ENCODE measurements at places on chromosomes 5 and 9. TPM values are rescaled to one million over a fixed set of nuclear protein-coding genes. Genes with fewer than 3 reads are reported as not detected.
A peak's percentile ranks its signal among the peaks of the same experiment; 100 is the strongest.

DNA sequence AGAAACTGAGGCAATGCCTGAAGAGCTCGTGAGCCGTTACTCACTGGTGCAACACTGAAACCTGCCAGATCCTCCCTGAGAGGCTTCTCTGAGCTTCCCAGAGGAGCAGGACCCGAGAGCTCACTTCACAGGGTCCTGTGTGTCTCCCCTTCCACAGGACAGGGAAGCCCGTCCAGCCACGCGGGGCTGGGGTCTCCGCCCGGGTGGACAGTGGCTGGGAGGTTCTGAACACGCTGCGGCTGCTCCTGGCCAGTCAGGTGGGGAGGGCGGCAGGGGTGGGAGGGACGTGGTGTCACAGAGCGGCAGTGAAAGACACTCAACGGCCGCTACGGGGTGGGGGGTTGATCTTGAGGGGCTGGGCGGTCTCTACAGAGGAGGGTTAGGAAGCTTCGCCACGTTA is 290 bp upstream of the ZDHHC11 start:
- no peak for DNase-seq

GRCh38 chr5:123035360-123035917 is 1.1 kb downstream of the PPIC start:
- DNase-seq = peak; percentile 50

GRCh38 chr5:177325868-177326381 is 14.2 kb upstream of the MXD3 start:
- DNase-seq = no peak

The SMIM32 gene
- not detected for total RNA-seq

DNA sequence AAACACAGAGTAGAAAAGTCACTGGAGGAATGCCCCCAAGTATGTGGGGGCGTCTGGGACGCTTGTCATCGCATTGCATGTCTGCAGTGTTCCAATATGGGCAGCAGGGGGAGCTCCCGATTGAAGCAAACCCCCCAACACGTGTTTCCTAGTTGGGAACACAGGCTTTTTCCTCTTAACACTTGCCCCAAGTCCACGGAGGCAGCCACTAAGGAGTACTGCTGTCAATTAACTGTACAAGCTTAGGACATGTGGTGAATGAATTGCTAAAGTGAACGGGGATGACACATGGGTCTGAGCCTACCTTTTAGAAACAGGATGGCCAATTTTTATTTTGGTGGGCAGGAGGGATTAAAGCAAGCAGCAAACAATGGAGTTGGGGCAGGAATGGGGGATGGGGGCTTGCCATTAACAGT is 2.2 kb downstream of the GABRB2 start:
- DNase-seq = no peak

The ZNF79 gene
- 18.9 TPM for total RNA-seq

DNA sequence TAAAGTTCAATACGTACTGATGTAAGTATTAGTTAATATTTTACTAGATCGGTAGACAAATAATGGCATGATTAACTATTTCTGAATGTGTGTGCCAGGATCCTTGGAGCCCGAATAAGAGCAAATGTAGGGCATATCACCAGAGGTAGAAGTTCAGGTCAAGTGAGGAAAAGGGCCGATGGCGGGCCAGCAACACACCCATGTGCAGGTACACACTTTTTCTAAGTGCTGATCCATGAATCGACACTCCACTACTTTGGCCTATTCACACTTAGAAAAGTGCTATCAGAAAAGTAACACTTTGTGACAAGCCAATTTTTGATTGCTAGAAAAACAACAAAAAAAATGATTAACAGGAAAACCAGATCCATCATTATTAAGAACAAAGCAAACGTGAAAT is 150.3 kb downstream of the AUH start:
- DNase-seq = no peak

DNA sequence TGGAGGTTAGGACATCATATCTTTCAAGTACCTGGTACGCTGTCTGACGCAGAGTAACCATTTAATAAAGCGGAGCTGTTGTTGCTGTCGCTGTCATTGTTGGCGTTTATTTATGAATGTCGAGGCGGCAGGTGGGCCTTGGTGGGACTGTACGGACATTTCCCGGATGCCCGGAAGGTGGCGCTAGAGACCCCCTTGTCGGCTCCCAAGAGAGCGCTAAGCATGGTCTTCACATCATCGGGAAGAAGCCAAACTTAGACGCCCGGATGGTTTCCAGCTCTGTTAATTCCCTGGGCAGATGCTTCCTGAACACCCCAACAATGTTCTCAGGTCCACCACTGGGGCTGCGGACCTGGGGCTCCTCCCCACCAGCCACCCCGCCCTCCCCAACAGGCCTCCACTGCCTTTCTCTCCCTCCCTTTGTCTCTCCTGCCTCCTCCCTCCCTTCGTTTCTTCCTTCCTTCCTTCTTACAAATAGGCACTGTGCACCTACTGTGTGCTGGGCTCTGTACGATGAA is 54.1 kb downstream of the DUSP1 start:
- peak; percentile 80 for DNase-seq

- DNase-seq = no peak
Measured at GRCh38 chr9:115651461-115651860, 502.1 kb upstream of the PAPPA start.

The MYOT gene
- not detected for total RNA-seq

- DNase-seq = no peak
Measured at GRCh38 chr5:105684799-105685198, 1985.9 kb downstream of the EFNA5 start.

- DNase-seq = no peak
Measured at GRCh38 chr9:135480071-135480939, 723 bp downstream of the PPP1R26 start.

GRCh38 chr5:143244000-143244736 is 159.3 kb downstream of the NR3C1 start:
- DNase-seq = no peak

DNA sequence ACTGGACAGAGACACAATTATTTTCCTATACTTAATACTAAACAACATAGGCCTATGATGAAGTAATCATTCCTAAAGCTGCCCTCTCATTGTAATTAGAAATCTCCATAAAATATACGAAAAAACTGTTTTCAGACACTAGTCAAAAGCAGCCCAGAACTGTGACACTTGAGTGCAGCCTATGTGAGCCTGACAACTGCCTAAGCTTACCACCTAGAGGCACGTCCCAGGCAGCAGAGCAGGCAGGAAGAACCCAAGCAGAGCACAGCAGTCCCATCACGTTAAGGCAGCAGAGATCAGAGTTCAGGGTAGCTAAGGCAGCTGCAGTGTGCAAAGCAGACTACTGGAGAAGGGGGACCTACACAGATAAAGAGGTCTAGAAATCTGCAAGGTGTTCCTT is 46.4 kb downstream of the GOLPH3 start:
- no peak for DNase-seq

DNA sequence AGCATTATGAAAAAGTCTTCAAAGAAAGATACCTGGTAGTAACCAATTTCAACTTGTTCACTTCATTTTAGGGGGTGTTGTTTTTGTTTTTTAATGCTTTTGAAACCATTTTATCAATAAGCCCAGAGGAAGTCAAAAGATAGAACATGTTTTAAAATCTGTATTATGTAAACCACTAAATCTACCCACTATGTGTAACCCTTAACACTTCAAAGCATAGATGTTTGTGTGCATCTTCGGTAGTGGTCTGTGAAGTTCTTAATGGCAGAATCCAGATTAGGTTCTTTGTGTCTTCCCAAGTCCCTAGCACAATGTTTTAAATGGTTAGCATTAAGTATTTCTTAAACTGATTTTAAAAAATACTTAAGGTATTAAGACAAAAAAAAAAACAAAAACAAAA is 6.3 kb downstream of the PLAA start:
- DNase-seq = no peak

GRCh38 chr5:134145041-134145757 is 30.7 kb downstream of the TCF7 start:
- no peak for DNase-seq

The C5orf58 gene
- total RNA-seq = not detected

GRCh38 chr5:80834710-80835109 is 125.5 kb upstream of the RASGRF2 start:
- DNase-seq = no peak

GRCh38 chr5:16934123-16934522 is 2.0 kb downstream of the MYO10 start:
- DNase-seq = peak; percentile 43

DNA sequence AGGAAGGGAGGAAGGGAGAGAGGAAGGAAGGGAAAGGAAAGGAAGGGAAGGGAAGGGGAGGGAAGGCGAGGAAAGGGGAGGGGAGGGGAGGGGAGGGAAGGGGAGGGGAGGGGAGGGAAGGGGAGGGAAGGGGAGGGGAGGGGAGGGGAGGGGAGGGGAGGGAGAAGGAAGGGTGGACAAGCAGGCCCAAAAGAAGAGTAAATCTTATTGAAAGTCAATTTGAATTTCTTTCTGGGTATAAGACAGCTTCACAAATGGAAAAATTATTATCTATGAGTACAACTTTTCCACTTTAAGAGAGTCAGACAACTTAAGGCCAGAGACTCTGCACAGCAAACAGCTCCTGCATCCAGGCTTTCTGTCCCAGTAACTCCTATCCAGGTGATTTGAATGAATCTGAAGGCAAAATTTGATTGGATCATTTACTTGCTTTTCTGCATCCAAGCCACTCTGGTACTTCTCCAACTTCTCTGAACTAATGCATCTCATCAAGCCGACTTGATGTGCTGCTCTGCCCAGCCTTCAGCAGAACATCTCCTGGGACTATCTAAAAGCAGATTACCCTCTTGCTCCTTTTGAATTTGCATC is 363.4 kb upstream of the KIF2A start:
- no peak for DNase-seq

The FIBCD1 gene
- not detected for total RNA-seq

DNA sequence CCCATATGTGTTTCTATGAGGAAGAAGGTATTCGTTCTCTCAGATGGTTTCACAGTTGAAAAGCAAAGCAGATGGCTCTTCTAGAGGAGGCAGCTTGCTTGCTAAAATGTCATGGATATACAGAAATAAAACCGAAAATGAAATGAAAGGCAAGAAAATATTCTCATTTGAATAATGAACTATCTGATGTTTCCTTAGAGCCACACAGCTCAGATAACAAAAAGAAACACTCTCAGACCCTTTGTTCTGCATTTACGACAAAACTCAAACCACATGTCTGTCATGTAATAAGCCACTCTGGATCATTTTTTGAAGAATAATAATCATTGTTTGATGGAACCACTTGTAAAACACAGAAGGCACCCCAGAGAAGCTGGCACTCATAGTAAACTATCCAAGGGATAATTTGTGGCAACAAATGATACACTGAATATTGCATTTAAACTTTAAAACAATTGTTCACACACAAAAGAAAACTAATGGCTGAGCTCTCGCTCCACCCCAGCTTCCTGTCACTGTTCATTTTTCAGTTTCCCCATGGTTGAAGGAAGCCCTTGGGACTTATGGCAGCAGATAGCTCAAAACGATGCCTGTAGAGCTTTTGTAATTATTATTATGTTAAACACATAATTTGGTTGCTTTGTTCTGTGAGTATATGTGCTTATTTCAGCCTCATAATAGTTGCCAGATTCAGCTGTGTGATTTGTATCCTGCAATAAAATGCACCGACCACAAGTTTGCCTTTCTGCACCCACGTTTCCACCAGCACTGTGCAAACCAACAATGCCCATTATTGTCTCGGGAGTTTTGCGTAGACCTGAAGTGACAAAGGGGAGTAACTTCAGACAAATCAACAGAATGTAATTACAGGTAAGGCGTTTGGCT is 256.0 kb downstream of the TMEM167A start:
- DNase-seq = no peak

DNA sequence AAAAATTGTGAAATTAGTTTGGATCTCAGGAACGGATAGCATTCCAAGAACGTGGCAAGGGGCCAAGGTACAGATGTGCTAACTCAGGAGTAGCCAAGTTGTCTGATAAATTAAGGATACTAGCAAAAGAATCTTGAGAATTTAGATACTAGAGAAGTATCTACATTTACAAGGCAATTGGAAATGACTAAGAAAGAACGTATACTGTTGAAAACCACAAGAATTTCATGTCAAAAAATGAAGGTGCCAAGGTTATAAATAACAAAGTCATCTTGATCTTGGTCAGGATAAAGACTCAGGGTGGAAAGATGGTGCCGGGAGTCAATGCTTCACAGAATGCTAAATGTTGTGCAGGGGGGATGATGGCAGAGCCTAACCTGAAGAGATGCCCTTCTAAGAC is 19.2 kb downstream of the CAPSL start:
- no peak for DNase-seq

The PCDHAC2 gene
- not detected for total RNA-seq

The GNA14 gene
- total RNA-seq = not detected

DNA sequence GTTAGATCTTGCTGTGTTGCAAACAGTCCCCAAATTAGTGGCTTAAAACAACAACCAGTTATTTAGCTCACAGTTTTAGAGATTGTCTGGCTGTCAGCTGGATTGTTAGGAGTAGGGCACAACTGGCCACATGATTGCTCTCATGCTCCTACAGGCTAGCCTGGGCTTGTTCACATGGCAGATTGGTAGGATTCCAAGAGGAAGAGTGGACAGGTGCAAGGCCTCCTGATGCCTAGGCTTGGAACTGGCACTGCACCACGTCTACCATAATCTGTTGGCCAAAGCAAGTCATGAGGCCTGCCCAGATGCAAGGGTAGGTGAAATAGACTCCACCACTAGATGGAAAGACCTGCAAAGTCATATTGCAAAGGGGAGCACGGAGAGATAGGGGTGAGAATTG is 76.4 kb downstream of the ACER2 start:
- DNase-seq = no peak

- DNase-seq = no peak
Measured at GRCh38 chr9:90018688-90019087, 413.9 kb downstream of the GADD45G start.

GRCh38 chr5:88487066-88487465 is 218.4 kb upstream of the TMEM161B start:
- no peak for DNase-seq

The CDC20B gene
- 0.53 TPM for total RNA-seq

GRCh38 chr5:67310740-67311139 is 114.1 kb upstream of the CD180 start:
- DNase-seq = no peak

GRCh38 chr5:153572411-153573145 is 82.1 kb downstream of the GRIA1 start:
- no peak for DNase-seq

DNA sequence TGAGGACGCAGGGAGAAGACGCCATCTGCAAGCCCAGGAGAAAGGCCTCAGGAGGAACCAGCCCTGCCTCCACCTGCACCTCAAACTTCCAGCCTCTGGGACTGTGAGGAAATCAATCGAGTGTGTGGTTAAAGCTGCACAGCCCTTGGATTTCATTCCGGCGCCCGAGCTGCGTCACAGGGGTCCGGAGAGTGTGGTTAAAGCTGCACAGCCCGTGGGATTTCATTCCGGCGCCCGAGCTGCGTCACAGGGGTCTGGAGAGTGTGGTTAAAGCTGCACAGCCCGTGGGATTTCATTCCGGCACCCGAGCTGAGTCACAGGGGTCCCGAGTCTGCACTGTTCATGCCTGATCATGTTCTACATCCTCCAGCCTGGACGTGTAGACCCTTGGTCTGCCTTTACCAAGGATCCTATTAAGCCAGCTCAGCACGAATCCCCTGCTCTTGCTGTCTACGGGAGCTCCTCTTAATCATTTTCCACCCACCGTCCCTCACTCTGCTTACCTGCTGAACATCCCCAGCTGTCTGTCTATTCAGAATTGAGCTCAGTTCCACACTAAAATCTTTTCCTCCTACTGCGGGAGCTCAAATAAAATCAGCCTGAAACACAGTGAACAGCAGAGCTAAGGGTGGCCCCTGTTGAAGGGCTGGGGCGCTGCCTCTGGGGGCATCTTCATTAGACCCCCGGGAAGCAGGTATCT is 73.0 kb upstream of the OLFM1 start:
- DNase-seq = no peak

- DNase-seq = peak; percentile 35
Measured at GRCh38 chr9:92637886-92638620, 31.9 kb downstream of the IPPK start.

- DNase-seq = no peak
Measured at GRCh38 chr9:18111146-18111545, 362.8 kb upstream of the ADAMTSL1 start.

The AKNA gene
- total RNA-seq = 500 TPM

All from activated CD8-positive, alpha-beta memory T cell treated with anti-CD3 and anti-CD28 coated beads, Interleukin-2, amount 10 ng/mL, durations not matched to agents 7 days and 5 days (primary cell).